ENCODE measurements at places on chromosomes 7 and 10. TPM values are rescaled to one million over a fixed set of nuclear protein-coding genes. Genes with fewer than 3 reads are reported as not detected.

DNA sequence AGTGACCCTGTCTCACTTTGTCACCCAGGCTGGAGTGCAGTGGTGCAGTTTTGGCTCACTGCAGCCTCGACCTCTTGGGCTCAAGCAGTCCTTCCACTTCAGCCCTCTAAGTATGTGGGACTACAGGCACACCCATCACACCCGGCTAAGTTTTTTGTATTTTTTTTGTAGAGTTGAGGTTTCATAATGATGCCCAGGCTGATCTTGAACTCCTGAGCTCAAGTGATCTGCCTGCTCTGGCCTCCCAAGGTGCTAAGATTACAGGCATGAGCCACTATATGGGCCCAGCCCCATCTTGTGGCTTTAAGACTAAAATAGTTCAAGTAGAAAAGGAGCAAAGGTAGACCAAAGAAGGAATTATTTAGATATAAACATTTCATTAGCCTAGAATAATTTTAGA lies 65.5 kb downstream of the MLLT10 start:
- no peak for DNase-seq

DNA sequence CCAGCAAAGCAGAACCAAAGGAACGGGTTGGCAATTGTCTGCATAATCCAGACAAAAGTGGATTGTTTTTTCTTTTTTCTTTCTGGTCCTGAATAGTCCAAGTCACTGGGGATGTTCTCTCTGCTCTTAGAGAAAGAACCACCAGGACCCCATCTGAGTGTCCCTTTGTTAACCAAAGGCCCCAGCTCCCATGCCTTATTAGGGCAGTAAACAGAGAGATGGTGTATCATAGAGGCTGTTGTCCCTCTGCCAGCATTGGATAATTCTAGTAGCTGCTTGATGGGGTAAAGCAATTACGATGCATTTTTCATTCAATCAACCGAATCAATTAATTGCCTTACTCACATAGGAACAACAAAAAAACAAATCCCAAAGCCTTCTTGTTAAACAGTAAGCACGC lies 213.0 kb downstream of the BUB3 start:
- DNase-seq = no peak

GRCh38 chr7:6307762-6308161 lies 35.3 kb upstream of the CYTH3 start:
- DNase-seq = no peak

GRCh38 chr7:34184466-34184865 lies 279.1 kb downstream of the BMPER start:
- DNase-seq = no peak

DNA sequence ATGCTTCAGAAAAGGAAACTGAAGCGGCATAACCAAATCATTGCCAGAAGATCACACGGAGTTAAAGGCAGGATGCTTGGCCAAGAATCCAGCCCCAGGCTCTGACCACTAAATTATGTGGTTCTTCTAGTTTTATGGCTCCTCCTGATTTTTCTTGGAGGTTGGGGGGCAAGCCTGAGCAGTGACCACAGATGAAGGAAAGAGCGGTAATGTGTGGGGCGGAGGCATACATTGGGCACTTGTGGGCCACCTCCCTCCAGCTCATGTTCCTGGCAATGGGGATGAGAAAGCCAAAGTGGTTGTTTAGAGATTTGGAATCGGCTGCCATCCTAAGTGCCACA lies 3.2 kb downstream of the TRPV6 start:
- no peak for DNase-seq

Gene EVX1
- polyA plus RNA-seq = 2.0 TPM

DNA sequence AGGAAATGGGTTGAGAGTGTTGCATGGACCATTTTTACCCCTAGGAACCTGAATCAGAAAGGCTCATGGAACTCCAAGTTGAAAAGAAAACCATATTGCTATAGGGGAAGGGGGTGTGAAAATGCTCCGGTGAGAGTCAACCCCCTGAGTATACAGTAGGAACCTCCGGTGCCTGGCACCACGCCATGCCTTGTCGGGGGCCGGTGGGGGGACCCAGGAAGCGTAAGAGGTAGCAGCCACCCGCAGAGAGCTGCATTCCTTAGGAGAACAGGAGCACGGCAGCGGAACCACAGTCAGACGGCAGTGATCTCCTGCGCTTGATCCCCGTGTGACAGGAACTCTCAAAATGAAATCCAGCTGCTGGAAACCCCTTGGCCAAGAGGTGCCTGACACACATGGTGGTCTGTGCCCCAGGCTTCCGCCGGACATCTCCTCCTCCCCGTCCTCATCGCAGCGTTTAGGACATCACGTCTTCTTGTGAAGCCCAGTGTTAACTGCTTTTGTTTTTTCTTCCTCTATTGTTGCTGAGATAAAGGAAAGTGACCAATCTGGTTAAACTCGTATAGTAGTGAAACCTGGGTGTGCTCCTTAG lies 186.8 kb downstream of the CELF2 start:
- DNase-seq = peak; percentile 55

DNA sequence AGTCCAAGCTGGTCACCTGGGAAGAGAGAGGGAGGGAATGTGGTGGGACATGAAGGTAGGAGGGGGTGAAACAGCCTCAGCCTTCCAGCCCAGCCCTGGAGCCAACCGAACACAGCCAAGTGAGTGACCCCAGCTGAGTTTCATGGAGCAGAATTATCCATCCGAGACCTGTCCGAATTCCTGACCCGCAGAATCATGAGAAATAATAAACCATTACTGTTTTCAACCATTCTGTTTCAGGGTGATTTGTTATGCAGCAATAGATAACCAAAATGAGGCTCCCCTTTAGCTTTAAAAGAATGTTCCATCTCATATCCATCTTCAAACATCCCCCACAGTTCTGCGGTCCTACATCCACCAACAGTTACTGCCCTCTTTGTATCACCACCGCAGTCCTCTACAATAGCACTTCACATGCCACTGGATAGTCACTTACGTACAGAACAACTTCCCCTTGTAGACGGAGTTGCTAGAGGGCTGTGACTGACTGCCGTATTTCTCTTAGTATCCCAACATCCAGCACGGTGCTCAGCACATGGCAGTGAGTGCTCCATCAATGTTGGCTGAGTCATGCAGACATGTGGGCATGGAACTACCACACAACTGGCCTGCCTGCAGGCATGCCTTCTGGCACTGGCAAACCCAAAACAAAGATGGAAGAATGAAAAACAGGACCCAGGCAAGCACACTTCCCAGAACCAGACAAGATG lies 18.5 kb downstream of the KIAA1549 start:
- DNase-seq = no peak

Gene AGAP5
- polyA plus RNA-seq = 2.6 TPM

Gene CALCR
- not detected for polyA plus RNA-seq

GRCh38 chr10:8121201-8121890 lies 66.9 kb downstream of the GATA3 start:
- DNase-seq = no peak

DNA sequence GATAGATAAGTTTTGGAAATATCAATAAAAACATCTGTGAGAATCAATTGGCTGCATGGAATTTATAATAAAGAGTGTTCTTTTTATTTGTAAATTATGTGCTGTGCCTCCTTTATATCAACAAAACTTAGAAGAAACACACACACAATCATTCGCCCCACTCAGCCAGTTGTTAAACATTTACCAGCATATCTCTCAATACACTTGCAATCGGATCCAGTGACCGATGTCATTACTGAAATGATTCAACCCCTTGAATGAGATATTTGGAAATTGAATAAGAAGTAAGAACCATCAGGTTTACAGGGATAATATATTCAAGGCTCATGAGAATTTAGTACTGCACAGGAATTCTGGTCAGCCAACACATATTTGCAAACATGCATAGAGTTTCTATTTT lies 35.6 kb downstream of the TAF3 start:
- no peak for DNase-seq

Gene CHCHD2
- polyA plus RNA-seq = 495 TPM

GRCh38 chr10:78898341-78899097 lies 170.2 kb upstream of the ZMIZ1 start:
- no peak for DNase-seq

GRCh38 chr10:83542774-83543411 lies 596.4 kb upstream of the GHITM start:
- DNase-seq = no peak

GRCh38 chr7:111091593-111092358 lies 849 bp downstream of the LRRN3 start:
- DNase-seq = no peak

Gene FAM25A
- not detected for polyA plus RNA-seq

Gene SFRP4
- 2.2 TPM for polyA plus RNA-seq

Gene LRRC18
- polyA plus RNA-seq = 0.47 TPM

DNA sequence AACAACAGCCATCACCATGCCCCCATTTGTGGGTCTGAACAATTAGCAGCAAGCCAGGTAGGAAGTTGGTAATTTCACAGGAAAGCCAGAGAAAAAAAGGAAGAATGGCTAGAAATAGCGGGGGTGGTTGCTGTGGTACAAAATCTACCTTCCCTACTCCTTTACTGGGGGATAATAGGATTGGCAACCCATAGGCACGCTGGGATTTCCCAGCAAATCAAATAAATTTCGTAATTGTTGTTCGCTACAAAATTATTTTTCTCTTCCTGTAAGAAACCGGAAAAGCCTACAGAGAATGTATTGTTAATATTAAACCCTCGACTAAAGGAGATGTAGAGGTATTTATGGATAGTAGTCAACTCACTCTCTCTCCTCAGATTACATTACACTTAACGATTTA lies 123.9 kb downstream of the DOCK4 start:
- DNase-seq = no peak

- DNase-seq = no peak
These were observed 2.0 kb downstream of the CLEC5A start for GRCh38 chr7:141944811-141945210.

Gene MNX1
- polyA plus RNA-seq = not detected

Gene STK31
- 0.06 TPM for polyA plus RNA-seq

DNA sequence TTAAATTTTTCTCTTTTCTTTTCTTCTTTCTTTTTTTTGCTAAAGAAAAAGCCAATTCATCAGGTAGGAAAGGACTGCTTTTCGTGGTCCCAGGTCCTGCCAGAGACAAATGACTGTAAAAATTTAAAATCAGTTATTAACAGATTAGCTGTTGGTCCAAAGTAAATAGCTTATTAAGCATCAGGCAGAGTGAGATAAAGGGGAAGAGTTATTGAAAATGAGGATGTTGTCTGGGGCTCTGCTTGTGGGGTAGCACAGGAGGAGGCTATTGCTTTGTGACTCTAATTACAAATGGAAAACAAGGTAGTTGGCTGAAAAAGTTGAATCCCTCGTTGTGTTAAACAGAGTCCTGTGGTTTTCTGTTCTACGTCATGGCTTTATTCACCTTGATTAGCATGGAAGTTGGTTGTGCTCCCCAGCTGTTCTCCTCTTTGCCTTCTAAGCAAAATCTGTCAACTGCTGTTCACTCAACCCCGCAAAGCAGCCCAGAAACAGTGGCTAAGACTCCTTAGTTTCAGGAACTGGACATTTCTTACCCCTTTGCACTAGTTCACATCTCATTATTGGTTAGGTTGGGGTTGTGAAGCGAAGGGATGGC lies 128.9 kb downstream of the SNX10 start:
- DNase-seq = no peak

GRCh38 chr7:5218564-5219360 lies 28.7 kb downstream of the WIPI2 start:
- no peak for DNase-seq

DNA sequence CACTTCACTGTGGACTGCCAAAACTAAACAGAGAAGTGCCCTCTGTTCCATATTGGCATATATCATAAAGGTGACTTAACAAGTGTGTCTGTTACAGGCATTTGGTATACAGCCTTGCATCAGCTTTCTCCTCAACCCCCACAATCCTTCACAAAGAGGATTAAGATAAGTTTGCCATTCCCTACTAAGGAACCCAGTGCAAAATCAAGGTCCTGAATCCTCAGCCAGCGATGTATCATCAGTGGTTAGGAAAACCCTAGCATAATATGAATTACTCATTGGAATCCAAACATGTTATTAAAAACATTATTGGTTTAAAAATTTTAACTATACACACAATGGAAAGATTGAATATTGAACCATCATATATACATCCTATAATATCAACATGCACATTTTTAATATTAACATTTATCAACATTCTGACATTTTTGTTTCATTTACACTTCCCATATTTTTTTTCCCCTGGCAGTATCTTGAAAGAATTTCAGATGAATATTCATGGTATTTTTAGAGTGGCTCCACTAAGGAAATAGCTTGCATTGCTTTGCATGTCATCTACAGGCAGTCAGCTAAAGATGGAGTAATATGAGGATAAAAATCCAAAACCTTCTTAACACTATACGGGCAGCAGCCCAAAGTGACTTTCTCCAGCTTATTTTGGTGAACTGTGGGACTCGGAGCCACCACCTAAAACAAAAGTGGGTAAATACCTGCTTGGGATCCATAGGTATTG lies 215.6 kb upstream of the CHRM2 start:
- DNase-seq = no peak

DNA sequence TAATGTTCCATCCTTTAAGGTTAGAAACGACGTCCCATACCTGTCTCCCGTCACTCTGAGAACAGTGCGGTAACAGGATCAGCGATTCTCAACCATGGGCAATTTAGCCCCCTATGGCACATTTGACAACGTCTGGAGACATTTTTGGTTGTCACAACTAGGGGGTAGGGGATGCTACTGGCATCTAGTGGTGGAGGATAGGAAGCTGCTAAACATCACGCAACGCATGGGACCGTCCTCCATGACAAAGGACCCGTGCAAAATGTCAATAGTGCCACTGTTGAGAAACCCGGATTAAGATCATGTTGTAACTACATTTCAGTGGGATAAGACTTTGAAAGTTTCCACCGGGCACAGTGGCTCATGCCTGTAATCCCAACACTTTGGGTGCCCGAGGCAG lies 5.0 kb upstream of the PAXIP1 start:
- no peak for DNase-seq

DNA sequence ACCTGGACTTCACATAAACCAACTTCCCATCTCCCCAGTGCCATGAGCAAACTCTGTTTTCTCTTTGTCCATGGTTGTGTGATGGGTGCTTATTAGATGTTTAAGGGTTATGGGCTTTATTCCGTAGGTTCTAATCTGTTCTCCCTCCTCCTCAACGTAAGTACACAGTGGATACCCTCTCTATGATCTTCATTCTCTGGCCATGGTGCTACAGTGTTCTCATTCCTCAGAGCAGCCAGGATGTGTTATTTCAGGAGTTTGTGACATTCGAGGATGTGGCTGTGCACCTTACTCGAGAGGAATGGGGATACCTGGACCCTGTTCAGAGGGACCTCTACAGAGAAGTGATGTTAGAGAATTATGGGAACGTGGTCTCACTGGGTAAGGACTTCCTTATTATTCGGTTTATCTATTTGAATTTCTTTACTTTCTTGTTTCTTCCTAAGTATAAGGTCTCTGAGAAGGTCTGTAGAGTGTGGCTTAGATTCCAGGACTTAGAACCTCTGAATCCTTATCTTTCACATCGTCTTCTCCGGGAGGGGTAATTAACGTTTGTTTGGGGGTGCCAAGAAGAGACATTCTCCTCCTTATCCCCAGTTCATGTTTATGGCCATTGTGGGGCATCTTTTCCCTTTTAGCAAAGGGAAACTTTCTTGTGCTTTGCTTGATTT lies 3.8 kb downstream of the ZNF655 start:
- DNase-seq = no peak

GRCh38 chr7:97480772-97481390 lies 251.0 kb upstream of the TAC1 start:
- no peak for DNase-seq

- DNase-seq = peak; percentile 20
These were observed at the start of the genes TUBGCP2 and ZNF511 for GRCh38 chr10:133308421-133309099. Gene TUBGCP2, minus strand, starts transcription at chr10:133308872. Its CDS starts 5,931 bp downstream, at chr10:133302941. Gene ZNF511, plus strand, starts transcription at chr10:133308914. Its CDS starts 30 bp downstream, at chr10:133308944.

GRCh38 chr10:110535958-110536891 lies 31.3 kb upstream of the SMC3 start:
- DNase-seq = no peak
